GM06990 (cell line): ENCODE measurements at places on chromosomes 11 and 22.

DNA sequence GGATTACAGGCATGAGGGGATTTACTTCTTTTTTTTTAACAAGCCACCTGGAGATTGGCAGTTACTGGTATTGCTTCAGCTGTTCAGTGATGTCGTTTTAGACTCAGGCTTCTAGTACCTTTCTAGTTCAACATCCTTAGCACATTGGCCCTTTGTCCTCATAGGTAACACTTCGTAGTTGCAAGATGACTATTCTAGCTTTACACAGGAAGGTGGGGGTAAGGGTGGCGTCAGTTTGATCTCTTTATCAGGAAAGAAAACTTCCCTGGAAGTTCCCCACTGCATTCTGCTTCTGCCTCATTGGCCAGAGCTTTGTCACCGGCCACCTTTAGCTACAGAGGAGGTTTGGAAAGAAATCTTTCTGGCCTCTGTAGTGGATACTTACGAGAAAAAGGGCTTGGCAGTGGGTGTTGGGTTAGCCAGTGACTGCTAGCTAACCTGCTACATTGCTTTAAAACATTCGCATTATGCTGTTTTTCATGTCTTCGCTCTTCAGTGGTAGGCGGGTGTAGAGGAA is 40.7 kb downstream of the SFI1 start:
- peak; percentile 71 for DNase-seq

- no peak for DNase-seq
Observed at GRCh38 chr11:96520939-96521338, 131.1 kb downstream of the JRKL start.

DNA sequence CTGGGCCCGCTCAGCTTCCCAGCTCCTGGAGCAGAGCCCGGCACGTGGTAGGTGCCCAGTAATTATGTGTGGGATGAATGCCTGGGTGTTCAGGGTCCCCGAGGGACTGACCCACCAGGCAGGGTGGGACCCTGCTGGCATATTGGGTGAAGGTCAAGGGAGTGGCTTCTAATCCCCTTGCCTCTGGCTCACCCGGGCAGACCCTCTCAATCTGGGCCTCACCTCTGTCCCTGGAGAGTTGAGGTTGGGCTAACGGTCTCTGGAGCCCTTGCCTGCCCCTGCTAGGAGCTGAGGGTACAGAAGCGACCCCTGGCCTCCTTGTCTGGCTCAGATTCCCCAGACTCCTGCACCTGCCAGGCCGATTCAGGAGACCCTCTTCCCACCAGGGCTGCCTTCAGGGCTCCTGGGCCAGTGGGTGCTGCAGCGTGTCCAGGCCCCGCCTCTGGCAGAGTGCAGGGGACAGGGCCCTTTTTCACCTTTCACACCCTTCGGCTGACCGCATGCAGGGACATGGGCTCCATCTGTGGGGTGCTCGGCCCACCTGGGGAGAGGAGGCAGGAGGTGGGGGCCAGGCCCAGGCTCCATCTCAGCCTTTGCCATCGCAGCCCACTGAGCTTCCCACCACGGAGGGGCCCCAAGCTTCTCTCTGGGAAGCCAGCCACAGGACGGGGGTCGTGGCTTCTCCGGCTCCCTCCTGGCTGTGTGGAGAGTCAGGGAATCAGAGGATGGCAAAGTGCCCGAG is 3.8 kb upstream of the CTSD start:
- no peak for DNase-seq

- DNase-seq, result peak; percentile 62
Observed at GRCh38 chr11:119051440-119052162, 5.4 kb downstream of the HYOU1 start.

GRCh38 chr22:30705710-30706651 is 11.3 kb downstream of the OSBP2 start:
- DNase-seq, result peak; percentile 30

DNA sequence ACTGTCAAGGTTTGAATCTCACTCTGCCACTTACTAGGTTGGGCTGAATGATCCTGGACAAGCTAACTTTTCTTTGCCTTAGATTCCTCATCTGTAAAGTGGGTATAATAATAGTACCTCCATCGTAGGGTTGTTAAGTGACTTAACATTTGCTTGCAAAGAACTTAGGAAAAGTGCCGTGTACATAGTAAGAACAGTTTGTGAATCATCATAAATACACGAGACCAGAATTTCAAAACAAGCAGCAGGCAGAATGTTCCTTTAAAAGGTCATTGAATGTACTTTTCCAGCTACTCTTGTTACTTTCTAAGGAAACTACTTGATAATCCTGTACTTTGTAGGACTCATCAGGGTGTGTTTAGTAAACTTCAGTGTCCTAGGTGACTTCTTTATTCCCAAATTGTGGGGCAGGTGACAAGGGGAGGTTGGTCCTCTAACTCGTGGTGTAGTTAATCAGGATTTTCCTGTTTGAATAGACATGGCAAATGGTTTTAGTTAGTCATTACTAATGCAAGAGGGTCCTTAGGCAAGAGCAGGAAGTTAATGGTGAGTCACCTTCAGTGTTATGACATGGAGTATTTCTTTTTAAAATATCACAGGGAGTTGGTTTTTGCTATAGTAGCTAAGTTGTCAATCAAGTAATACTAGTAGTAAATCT is 67.9 kb downstream of the YAP1 start:
- DNase-seq, result no peak

DNA sequence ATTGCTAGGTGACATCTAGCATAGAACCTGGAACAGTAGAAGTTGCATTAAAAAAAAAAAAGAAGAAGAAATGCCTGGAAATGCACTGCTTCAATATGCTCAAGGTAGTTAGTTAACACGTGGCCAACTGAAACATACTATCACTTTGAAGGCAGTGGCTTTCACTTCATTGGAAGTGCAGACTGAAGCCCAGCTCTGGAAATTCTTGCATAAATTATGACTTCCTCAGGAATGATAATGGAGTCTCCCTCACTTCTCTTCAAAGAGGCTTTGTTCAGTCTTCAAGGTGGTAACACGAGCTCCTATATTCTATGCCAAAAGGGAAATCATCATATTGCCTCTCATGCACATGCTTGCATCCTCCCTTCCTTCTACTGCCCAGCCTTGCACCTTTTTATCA is 715.9 kb upstream of the API5 start:
- no peak for DNase-seq

- DNase-seq, result no peak
Observed at GRCh38 chr11:69213316-69213715, 57.6 kb downstream of the SMIM38 start.

GRCh38 chr11:30106222-30107181 is 89.7 kb upstream of the KCNA4 start:
- DNase-seq, result no peak

GRCh38 chr11:61531044-61531443 is 22.5 kb downstream of the LRRC10B start:
- no peak for DNase-seq

- no peak for DNase-seq
Observed at GRCh38 chr11:69380921-69381581, 87.1 kb downstream of the MYEOV start.

GRCh38 chr11:19327280-19327679 is 86.5 kb upstream of the E2F8 start:
- no peak for DNase-seq

GRCh38 chr11:67584205-67584880 is 731 bp downstream of the GSTP1 start:
- DNase-seq, result peak; percentile 71

- DNase-seq, result no peak
Observed at GRCh38 chr11:16357775-16358174, 1.4 kb upstream of the SOX6 start.

DNA sequence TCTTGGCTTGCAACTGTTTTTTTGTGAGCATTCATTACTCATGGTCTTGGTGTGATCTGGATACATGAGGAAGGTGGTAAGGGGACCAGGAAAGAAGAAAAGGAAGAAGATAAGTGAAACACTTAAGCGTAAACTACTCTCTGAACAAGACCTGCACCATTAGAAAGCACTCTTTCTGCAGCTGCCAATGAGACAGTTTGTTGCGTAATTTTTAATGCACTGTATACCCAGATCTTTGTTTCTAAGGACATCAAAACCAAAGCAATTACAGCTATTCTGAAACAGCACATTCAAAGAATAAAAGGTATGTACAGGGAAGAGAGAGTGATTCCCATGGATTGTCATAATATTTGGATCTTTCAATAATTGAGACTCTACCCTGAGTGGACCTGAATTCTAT is 147.4 kb downstream of the BLID start:
- no peak for DNase-seq
